ENCODE measurements at places on chromosomes 6 and 20.

DNA sequence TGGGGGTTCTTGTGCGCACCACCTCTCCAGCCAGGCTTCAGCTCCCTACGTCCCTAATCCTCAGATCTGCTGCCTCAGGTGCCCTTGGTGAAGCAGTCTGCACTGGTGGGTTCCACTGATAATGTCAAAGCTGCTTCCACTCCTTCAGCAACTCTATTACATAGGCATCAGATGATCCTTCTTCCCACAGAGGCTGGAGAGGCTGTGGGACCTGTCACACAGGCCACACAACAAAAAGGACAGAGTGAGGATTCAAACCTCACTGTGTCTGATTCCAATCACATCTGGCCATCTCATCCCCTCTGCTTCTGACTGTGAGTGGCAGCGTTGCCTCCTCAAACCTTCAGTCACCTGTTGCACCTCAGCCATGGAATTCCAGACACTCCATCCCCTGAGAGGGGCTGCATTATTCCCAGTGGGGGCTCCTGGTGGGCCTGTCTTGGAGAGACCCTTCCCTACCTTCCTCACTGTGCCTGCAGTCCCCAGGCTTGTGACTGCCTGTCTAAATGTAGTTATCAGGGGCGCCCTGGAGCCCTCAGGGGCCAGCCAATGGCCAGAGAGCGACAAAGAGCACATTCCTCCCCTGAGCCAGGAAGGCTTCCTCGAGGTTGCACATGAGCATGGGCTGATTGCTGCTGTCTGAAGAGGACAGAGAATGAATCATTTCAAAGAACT, 211.4 kb upstream of the ECI2 start:
- DNase-seq = no peak

DNA sequence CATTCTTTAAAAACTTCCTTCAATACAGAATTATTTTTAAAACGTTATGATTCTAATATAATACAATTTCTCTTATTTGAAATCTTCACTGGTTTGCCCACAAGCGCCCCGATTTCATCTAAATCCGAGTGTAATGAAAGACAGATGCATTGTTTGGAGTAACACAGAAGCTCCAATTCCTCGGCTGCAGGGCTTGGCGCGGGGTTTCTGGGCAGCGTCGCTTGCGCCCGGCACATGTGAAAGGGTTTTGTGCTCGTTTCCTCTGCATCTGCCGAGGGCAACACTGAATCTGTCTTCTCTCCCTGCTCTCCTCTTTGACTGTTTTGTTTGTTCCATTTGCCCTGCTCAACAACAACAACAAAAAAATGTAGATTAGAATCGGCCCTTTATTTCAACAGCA, 248.6 kb upstream of the QKI start:
- no peak for DNase-seq

- DNase-seq = no peak
Measured at GRCh38 chr6:54655162-54655561, 191.4 kb upstream of the FAM83B start.

- no peak for DNase-seq
Measured at GRCh38 chr6:17653198-17653882, 53.2 kb downstream of the FAM8A1 start.

DNA sequence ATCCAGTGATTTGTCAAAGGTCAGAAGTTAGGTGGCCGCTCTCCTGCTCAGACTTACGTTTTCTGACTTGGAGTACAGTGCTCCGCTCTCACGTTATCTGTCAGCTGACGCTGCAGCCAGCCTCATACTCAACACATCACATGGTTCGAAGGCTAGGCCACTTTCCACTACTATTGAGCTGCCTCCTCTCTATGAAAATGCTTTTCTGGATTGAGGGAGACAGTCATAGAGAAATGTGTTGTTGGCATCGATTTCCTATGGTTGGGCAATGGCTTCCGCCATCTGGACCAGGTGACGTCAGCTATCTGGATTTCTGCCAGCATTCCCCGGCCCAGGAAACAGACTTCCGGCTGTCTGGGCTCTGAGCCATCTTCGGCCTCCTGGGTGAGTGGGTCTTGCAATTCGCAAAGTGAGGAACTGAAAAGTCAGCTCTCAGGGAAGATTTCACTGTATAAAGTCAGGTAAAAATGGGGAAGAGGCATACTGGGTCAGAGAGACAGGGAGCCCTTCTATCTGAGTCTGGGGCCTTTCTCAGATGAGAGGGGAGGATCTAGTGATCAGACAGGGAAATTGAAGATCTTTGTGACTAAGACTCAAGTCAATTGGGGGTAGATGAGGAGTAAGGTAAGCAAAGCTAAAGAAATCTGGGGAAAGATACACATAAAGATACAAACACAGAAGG, 37.5 kb upstream of the IER3 start:
- DNase-seq = peak; percentile 31

- DNase-seq = no peak
Measured at GRCh38 chr20:16292226-16292880, 280.9 kb downstream of the KIF16B start.

- no peak for DNase-seq
Measured at GRCh38 chr20:22818636-22819035, 216.5 kb upstream of the SSTR4 start.

DNA sequence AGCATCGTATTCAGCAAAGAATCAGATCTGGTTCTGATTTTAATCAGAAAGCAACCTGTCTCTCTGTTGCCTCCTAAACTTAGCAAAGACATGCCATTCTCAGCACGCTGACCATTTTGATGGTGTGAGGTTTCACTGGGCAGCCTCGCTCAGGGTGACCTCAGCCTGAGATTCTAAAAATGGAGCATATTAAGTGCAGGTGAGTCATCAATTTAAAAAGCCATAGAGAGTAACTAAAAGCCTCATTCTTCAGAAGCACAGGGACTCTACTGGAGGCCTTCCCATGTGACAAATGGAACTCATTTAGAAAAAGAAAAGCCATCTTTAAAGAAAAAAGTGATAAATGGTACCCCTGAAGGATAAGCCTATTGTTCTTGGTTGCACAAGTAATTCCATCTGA, 91.3 kb downstream of the FILIP1 start:
- no peak for DNase-seq

- DNase-seq = no peak
Measured at GRCh38 chr20:43724383-43724782, 2.4 kb downstream of the GTSF1L start.

- no peak for DNase-seq
Measured at GRCh38 chr6:88855541-88856147, 107.8 kb downstream of the RNGTT start.

- no peak for DNase-seq
Measured at GRCh38 chr6:31332637-31333602, 24.1 kb downstream of the HLA-B start.

- no peak for DNase-seq
Measured at GRCh38 chr6:10528158-10528981, 7.2 kb downstream of the GCNT2 start.

- no peak for DNase-seq
Measured at GRCh38 chr20:8152183-8152582, 20.1 kb downstream of the PLCB1 start.

- DNase-seq = no peak
Measured at GRCh38 chr20:46990017-46990595, 95.5 kb downstream of the EYA2 start.

- DNase-seq = no peak
Measured at GRCh38 chr6:158068893-158069799, 87.5 kb downstream of the SYNJ2 start.

GRCh38 chr20:33024609-33025317, 6.7 kb upstream of the BPIFB6 start:
- no peak for DNase-seq

- no peak for DNase-seq
Measured at GRCh38 chr6:99002831-99003230, 55.1 kb upstream of the FBXL4 start.

- DNase-seq = no peak
Measured at GRCh38 chr6:41177695-41178094, 14.8 kb upstream of the TREM2 start.

DNA sequence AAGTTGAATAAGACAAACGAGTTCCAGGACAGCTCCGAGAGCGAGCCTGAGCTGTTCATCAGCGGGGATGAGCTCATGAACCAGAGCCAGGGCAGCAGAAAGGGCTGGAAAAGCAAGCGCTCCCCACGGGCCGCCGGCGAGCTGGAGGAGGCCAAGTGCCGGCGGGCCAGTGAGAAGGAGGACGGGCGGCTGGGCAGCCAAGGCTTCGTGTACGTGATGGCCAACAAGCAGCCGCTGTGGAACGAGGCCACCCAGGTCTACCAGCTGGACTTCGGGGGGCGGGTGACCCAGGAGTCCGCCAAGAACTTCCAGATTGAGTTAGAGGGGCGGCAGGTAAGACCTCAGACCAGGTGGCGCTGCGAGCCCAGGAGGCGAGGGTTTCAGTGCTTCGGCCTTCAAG, 56.0 kb upstream of the TMEM181 start:
- no peak for DNase-seq

DNA sequence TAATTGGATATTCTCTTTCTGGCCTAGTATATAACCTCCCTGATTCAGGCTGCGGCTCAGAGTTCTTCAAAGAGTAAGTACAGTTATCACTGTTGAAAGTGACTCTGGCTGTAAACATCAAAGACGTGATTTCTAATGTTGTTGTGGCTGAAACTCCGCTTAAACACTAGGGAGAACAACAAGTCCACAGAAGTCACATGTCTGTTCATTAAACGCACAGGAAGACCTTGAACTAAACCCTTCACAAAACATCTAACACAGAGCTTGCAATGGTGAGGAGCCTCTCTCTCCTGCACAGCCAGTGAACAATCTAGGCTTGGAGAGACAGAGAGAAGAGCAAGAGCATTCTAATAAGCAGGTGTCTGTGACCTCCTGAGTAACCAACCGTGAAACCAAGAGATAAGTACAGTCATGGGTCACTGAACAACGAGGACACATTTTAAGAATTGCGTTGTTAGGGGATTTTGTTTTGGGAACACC, 249.3 kb downstream of the PRKN start:
- no peak for DNase-seq

GRCh38 chr6:168838037-168838399, 397.0 kb downstream of the SMOC2 start:
- DNase-seq = no peak

DNA sequence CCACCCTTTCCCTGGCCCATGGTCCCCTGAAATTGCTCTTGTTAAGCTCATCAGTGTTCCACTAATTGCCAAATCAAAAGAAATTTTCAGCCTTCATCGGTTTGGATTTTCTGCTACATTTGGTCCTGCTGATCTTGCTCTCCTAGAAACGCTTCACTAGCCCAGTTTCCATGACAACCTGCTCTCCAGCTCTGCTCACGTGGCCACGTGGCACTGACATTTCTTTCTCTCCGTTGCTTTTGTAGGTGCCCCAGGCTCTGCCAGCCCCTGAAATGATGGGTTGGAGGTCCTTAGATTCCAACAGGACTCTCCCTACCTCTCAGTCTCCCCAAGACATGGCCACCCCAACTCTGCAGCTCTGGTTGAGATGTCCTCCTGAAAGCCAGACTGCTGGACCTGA, 45.8 kb upstream of the NNAT start:
- no peak for DNase-seq

DNA sequence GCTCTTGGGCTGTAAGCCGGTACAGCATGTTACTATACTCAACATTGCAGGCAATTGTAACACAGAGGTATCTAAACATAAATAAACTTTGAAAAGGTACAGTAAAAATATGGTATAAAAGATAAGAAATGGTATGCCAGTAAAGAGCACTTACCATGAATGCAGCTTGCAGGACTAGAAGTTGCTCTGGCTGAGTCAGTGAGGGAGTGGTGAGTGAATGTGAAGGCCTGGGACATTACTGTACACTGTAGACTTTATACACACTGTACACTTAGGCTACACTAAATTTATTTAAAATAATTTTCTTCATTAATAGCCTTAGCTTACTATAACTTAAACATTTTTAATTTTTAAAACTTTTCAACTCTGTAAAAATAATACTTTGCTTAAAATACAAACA, 37.8 kb upstream of the ANKEF1 start:
- DNase-seq = no peak

GRCh38 chr20:48015141-48015910, 230.0 kb upstream of the SULF2 start:
- no peak for DNase-seq

- DNase-seq = no peak
Measured at GRCh38 chr6:150962436-150962835, 96.9 kb downstream of the MTHFD1L start.

DNA sequence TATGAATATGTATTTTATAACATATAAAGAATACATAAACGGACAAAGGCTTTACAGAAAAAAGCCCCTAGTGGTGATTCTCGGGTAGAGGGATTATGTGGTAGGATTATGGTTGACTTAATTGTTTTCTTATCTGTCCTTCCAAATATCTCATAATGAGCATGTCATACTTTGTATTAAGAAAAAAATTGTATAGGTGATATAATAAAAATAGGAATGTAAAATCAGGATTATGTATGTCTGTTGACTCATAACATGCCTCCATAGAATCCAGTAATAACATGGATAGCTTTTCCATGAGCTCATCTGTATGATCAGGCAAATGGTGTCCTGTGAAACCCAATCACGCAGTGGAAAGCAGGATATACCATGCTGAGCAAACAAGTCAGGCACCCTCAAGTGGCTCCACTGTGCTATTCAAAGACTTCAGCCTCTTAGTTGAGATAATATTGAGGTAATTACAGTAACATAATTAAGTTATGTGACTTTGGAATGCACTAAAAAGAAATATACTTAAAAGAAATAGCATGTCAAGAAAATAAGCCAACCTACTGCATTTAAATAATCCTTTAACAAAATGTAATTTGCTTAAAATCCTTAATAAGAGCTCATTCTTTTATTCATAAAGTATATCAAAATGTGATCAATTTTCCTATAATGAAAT, 39.6 kb upstream of the PRELID3B start:
- DNase-seq = no peak

- no peak for DNase-seq
Measured at GRCh38 chr6:107344981-107345380, 114.4 kb downstream of the PDSS2 start.

DNA sequence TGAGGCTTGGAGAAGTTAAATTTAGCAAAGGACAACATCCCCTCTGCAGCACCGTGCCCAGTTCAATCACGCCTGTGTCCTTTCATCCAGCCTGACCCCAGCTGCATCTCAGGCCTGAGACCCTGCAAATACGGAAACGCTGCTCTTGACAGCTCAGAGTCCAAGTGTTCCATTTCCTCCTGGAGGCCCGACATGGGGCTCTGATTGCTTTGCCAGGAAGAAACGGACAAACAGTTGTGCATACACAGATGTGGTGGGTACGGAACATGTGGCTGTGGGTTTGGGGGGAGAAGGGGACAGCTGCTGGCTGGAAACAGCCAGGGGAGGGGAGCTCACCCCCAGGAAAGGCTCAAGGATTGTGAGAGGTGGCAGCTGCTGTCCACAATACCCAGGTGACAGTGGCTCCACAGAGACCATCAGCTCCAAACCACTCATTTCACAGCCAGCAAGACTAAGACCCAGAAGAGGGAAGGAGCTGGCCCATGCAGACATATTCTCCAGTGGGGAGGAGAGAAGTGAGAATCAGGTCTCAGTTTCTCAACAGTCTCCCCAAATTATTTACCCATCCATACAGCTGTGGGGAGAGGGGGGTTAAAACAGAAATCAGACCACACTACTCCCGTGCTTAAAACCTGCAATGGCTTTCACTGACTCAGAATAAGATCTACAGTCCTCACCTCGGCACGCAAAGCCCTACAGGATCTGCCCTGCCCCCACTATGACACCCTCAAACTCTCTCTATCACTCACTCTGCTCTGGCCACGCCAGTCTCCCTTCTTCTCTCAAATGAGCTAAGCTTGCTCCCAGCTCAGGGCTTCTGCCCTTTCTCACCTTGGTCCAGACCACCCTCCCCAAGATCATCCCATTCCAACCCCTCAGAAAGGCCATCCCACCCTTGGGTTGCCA, 89.1 kb downstream of the PREX1 start:
- DNase-seq = peak; percentile 39

Data from stimulated activated CD4-positive, alpha-beta T cell treated with anti-CD3 and anti-CD28 coated beads, Interleukin-1b, Interleukin-23, amount 100 ng/mL, for 24 hours (primary cell).